ENCODE measurements at places on chromosomes 11 and 22.

- no peak for DNase-seq
These were observed 62.7 kb downstream of the LDLRAD3 start for GRCh38 chr11:36006556-36006955.

DNA sequence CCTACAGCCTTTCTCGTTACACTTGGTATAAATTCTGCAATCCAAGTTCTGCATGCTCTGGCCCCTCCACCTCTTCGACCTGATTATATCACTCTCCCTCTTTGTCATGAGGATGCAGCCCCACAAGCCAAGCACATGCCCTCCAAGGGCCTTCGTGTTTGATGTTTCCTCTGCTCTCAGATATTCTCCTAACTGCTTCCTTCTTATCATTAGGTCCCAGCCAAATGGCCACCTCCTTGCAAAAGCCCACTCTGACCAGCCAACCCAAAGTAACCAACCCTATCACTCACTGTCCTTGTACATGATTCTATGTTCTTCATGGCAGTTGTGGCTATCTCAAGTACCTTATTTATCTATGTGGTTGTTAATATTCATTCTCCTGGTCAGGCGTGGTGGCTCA, 38.3 kb upstream of the LRRC55 start:
- no peak for DNase-seq

DNA sequence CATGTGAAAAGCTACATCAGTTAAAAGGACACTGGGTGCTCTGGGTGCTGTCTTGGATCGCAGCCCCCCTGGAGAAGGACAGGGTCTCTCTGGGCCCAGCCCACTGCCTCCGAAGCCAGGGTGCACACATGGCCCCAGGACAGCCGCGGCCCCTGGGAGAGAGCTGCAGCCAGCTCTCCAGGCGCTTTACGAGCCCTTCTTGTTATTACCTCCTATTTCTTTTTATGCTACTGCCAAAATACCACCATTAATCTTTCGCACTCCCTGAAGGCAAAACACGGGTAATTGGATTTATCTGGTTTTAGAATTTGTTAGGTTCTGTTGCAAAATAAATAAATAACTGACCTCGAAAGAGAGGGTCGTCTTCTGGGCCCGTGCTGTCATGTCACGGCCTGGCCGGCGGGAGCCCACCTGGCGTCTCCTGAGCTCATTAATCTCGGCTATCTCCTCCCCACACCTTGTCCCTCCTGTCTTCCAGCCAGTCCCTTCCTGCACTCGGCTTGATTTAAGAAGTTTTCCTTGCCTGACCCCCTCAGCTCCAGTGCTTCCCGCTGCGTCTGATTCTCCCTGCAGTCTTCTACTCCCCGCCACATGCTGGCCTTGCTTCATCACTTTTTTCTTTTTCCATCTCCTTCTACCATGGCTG, 611.7 kb downstream of the OPCML start:
- no peak for DNase-seq

DNA sequence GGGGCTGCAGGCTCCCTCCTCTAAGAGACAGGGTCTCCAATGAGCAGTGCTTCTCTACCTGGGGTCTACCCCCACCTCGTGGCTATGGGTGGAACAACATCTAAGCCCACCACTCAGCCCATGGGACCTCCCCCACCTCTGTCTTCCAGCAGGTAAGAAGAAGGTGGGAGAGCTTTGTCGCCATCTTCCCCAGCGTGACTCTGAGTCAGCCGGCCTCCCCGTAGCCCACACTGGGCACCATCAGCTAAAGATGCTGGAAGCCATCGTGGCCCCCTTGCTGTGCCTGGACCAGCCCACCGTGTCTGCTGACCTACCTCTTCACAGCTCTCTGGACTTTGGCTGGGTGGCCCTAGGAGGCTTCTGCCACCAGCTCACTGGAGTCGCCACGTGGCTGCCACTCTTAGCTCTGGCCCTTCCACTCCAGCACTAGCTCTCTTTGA, 944 bp downstream of the C11orf86 start:
- DNase-seq, result no peak

DNA sequence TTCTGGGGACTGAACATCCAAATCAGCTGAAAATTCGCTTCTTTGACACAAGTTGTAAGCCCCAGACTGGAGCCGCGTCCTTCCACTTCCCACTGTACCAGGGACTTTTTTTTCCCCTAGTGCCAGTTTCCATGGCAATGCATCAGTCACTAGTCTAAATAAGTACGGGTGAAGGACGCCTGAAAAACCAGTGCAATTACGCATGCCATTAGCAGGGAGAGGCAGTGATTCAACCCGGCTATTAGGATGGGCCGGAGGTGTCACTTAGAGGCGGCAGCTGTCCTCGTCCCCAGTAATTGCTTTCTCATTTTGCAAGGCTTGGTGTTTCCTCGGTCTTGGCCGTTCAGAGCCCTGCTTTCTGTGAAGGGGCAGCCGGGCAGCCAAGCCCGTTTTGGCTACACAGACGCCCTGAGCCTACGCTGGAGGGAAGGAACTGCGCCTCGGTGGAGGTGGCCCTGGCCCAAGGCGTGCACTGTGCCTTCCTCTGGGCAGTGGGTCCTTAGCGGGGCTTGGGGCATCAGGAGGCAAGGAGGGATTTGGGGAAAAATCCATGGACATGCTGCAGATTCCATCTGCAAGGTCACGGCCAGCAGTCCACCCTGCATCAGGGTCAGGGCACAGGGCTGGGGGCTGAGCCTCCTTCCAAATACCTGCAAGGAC, 319.7 kb downstream of the CTTN start:
- DNase-seq, result no peak

GRCh38 chr22:31944700-31945442, 536 bp downstream of the YWHAH start:
- DNase-seq, result no peak

Data from CD4-positive, alpha-beta T cell treated with Interleukin-4 for 1 hour (primary cell).